T-helper 9 cell (primary cell): ENCODE measurements at places on chromosomes 12 and 14.

GRCh38 chr12:110694330-110694901 lies 5.5 kb upstream of the HVCN1 start:
- DNase-seq: no peak

- no peak for DNase-seq
Observed at GRCh38 chr14:85479771-85480170, 50.2 kb upstream of the FLRT2 start.

DNA sequence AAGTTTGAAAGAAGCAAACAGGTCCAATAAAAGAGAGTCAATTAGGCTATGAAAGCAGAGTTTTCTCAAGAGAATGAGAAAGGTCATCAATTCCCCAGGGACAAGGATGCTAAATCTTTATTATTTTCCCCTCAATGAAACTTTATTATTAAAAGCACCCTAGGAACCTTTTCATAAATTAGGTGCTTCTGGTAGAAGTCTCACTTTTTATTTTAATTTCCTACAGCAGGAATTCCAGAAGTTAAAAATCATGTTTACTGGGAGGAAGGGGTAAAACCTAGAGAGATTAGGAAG lies 223.2 kb upstream of the SOX5 start:
- DNase-seq: no peak

DNA sequence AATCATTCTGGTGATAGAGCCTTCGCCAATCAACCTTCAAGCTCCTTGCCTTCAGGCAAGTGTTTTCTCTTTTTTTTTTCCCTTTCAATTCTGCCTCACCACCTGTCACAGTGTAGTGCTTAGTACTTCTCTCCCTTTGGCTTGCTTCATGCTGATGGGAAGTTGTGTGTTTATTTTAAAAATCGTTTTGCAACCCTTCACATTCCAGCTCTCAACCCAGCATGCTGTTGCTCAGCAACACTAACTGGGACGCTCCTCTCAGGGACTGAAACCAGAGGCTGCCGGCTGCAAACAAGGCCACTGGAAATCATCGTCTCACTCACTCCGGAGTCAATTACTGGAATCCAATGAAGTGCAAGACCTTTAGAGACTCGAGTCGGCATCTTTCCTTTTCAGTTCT lies 342.7 kb downstream of the PRKD1 start:
- DNase-seq: no peak

- DNase-seq: no peak
Observed at GRCh38 chr12:106078358-106079010, 60.3 kb downstream of the NUAK1 start.

DNA sequence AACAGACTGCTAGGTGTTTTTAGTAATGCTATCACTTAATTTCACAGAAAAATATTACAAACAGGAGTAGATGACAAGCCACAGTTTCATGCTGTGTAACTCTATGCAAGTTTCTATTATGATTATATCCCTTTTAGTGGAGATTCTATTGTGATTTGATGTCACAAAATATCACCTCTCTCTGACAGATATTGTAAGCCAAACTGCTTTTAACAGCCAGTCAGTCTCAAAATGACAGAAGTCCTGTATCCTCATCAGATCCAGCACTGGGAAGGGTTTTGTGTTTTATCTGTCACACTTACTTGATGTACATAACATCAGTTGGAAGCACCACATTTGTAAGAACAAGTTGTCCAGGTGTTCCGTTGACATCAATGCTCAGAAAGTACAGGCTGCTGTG lies 164.8 kb downstream of the DERA start:
- DNase-seq: no peak

- no peak for DNase-seq
Observed at GRCh38 chr14:61501714-61502458, 180.5 kb downstream of the PRKCH start.

DNA sequence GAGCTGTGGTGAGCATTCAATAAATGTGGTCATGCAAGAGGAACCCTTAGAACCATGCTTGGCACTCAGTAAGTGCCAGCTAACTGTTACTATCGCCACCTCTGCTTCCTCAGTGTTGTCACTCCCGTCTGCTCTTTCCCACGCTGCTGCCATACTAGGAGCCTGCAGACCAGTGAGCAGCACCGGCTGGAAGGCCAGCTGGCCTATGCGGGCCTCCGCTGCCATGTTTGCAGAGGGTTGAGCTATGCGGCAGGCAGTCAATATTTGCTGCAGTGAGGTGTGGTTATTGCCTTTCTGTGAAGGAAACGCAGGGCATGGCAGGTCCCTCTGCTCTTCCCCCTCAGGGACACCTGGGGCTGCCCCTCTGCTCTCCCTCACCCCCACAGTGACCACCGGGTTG lies 13.0 kb downstream of the KMT5A start:
- no peak for DNase-seq

DNA sequence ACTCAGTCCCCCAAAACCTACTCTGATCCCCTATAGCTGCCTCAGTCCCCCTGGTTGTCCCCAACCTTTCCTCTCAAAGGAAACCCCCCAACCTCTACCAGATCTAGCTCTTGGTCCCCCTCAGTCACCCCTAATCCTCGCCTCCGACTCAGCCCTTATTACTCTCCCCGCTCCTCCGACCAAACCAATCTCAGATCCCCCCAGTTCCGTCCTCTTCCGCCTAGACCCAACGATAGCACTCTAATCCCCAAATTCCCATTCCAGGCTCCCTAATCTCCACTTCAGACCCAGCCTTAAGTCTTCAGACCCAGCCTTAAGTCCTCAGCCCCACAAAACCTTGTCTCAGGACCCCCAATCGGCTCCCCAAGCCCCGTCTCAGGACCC lies 612 bp downstream of the VPS37B start:
- no peak for DNase-seq

DNA sequence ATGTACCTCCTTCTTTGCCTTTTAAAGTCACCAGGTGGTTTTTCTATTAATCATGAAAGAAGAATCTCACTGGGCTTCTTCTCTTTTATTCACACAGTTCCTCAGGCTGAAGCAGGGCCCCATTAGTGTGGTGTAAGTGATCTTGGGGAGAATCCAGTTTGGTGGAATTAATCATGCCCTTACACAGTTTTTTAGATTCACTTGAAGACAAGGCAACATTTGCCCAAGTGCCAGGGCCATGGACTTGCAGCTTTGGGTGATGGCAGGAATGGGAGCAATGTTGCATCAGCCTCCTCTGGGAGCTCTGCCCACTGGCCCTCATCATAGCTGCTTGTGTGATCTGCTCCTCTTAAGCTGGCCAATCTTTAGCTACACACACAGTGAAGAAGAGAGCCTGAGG lies 33.8 kb downstream of the KCNK10 start:
- DNase-seq: no peak

- DNase-seq: no peak
Observed at GRCh38 chr14:103384450-103385151, 614 bp upstream of the MARK3 start.

- DNase-seq: peak; percentile 39
Observed at GRCh38 chr14:76050797-76051392, 65.3 kb downstream of the IFT43 start.

- DNase-seq: no peak
Observed at GRCh38 chr14:65915125-65915524, 502.6 kb downstream of the FUT8 start.

DNA sequence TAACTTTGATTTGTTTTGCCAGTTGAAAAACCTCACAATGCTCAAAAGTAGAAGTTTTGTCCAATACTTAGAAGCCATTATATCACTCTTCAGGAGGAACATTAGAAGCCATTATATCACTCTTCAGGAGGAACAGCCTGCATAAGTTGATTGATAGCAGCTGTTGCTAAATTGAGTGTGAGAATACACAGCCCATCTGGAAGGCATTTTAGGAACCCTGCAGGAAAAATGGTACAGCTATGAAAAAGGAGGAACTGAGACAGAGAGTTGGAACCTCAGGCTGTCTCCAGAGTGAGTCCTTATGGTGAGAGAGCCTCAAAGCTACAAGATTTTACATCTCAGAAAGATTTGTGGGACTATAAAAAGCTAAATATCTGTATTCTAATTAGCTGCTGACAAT lies 207.0 kb downstream of the MYRFL start:
- DNase-seq: no peak

DNA sequence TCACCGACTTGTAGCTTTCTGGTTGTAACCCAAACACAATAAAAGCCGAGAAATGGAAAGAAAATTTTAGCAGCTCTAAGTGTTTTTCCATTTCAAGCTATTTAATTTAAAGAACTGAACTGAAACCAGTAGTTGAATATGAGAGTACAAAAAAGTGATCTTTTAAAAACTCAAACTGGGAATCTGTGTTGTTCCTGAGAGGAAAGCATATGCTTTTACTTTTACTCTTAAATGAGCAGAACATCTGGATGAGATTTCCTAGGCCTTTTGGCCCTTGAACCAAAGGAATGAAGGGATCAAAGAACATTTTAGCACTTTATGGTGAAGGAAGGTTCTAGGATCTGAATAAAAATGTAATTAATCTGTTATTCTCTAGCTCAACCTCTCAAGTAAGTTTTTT lies 1.3 kb downstream of the KERA start:
- no peak for DNase-seq

DNA sequence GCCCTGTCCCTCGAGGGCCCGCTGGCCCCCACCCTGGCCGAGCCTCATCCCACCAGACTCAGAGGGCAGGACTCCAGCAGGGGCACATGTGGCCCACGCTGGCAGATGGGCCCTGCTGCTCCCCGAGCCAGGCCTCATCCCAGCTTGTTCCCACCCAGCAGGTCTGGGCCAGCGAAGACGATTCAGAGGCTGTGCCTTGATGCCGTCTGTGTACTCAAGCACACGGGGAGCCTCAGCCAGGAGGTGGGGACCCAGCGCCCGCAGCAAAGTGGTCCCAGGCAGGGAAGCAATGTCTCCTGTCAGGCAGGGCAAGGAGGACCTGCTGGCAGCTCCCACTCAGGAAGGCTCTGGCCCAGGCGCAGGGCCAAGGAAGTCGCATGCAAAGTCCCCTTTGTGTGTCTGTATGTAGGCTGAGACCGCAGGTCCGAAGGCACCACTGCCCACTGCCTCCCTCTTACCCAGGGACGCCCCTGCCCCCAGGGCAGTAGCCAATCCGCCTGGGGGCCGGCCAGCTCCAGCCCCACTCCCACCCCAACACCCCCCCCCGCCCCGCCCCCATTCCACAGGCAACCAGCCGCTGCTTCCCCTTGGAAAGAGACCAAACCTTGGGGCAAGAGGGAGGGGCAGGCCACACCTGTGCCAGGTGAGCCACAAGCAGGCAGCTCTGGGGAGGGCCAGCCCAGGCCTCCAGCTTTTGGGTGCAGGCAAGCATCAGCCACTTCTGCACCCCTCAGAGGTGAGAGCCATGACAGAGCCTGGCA lies 9.4 kb downstream of the DEGS2 start:
- DNase-seq: no peak

GRCh38 chr14:77914073-77914721 lies 114.3 kb downstream of the ADCK1 start:
- DNase-seq: no peak

DNA sequence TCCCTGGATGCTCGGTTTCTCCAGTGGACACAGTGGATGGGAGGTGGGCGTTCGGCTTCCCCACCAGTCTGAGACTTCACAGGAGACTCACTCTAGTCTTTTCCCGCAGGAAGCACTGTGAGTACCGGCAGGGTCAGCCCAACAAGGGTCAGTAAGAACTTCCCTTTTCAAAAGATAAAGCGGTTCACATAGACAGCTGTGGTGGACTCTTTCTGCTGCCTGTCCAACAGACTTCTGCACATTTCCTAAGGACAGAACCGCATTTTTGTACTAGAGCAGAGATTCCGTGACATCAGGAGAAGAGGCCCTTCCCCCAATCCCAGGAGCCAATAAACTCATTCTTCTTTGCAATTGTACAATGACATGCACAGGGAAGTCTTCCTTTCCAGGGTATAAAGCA lies 10.4 kb downstream of the LTBR start:
- no peak for DNase-seq

DNA sequence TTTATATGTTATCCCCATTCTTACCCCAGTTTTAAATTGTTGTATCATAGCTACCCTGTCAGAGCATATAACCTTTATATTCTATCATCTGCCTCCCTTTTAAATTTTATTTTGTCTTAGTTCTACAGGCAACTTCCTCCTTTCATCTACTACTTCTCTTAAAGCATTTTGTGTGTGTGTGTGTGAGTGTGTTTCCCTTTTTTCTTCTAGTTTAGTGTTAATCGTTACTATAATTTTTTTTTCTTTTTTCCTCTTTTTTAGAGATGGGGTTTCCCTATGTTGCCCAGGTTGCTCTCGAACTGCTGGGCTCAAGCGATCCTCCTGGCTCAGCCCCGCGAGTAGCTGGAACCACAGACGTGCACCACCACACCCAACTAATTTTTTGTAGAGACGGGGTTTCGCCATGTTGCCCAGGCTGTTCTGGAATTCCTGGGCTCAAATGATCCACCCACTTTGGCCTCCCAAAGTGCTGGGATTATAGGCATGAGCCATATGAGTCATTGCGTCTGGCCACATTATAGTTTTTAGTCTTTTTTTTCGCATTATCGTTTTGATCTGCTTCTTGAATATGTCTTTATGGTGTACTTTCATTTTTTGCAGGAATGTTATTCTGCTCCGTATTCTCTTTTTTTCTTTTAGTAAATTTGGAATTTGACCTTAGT lies 33.1 kb upstream of the FBXO34 start:
- no peak for DNase-seq

GRCh38 chr12:29073631-29074239 lies 75.3 kb upstream of the FAR2 start:
- DNase-seq: no peak

- peak; percentile 57 for DNase-seq
Observed at GRCh38 chr14:69625299-69626131, 14.1 kb downstream of the SUSD6 start.

DNA sequence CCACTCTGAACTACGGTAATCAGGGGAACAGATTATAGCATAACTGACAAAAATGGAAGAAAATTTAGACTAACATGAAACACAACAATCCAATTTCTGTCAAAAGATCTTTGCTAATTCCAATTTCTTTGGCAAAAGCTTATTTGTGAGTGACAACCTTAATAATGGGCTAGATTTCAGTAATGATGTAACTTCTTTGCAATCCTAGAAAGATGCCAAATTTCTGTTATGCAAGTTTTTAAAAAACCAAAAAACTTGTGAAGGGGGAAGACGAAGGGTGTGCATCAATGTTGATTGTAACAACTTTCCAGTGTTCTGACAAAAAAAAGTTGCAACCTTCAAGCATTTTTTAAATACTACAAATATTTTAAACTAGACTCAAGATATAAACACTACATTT lies 59.9 kb downstream of the DICER1 start:
- DNase-seq: no peak

GRCh38 chr14:49194067-49194466 lies 392.1 kb downstream of the RPS29 start:
- no peak for DNase-seq

DNA sequence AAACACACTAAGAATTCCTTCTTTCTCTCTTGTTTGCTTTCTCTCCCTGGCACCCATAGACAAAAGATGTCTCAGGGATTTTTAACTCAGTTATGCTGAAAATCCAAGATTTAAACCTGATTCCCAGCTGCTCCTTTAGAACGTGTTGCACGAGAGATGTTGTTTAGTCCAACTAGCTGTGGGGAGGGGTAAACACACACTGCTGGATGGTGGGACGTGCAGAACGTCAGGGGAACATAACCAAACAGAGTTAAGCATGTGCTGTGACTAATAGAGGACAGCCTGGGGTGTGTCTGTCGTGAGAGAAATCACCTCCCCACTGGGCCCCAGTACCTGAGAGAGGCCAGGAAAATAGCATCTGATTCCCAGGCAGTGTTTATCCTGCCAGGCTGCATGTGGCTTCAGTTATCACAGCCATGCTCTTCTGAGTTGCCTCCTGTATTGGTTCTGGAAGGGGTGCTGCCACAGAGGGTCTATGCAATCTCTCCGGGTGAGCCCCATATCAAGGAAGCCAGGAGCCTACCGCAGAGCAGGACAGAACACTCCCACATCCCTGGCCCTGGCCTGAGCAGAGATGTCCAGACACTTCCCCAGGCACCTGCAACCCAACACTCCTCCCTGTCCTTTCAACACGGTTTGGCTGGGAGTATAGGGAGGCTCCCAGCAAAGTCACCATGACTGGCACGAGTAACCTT lies 112.7 kb upstream of the EGLN3 start:
- no peak for DNase-seq
